H1 (cell line): ENCODE measurements at places on chromosomes 5 and 9. TPM values are rescaled to one million over a fixed set of nuclear protein-coding genes. Genes with fewer than 3 reads are reported as not detected.

ASS1 gene
- 296 and 298 TPM in 2 replicates for polyA plus RNA-seq

ZNF883 gene
- 4.5 and 6.1 TPM in 2 replicates for polyA plus RNA-seq

PLK2 gene
- polyA plus RNA-seq, result 5.8 and 10.8 TPM in 2 replicates

GLRA1 gene
- polyA plus RNA-seq, result not detected in 2 replicates

C5orf58 gene
- polyA plus RNA-seq, result 0.17 and 0.24 TPM in 2 replicates

PCDHA1 gene
- 0.23 and 0.52 TPM in 2 replicates for polyA plus RNA-seq

PIP5K1B gene
- polyA plus RNA-seq, result 2.2 and 4.7 TPM in 2 replicates

- H3K27me3 ChIP-seq, result no peaks in the 10 kb centered on the region
- no peak overlapping the region for H3K4me3 ChIP-seq
- no peaks in the 10 kb centered on the region for H3K4me1 ChIP-seq
- no peak overlapping the region for H3K27ac ChIP-seq
These were observed 63.5 kb downstream of the SPATA31D1 start for GRCh38 chr9:82052081-82052480.

- H3K36me3 ChIP-seq, result no peaks in the 10 kb centered on the region
- H3K27me3 ChIP-seq, result no peaks in the 10 kb centered on the region
- DNase-seq, result no peak
- H3K4me3 ChIP-seq, result no peak overlapping the region; the same call in 1 of the 2 replicates
- H3K27ac ChIP-seq, result no peak overlapping the region
These were observed 16.9 kb downstream of the CAMSAP1 start for GRCh38 chr9:135890190-135891026.

DNA sequence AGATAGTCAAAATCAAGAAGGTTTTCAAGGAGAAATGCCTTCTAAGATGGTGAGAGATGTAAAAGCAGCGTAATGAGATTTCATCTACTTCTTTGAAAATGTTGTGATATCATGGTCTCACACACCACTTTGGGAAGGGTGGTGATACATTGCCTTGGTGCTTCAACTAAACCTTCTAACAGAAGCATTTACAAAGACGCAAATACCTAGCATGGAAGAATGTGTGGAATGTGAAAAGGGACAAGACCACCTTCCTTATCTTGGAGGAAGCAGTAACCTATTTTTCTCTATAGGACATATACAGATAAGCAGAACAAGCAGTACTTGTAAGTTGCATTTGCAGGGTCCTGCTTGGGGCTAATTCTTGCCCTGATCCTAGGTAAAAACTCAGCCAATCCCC is 38.8 kb downstream of the PCA3 start:
- peaks cover 5% of the 10 kb centered on the region; the same call in 1 of the 2 replicates for H3K4me1 ChIP-seq
- H3K27ac ChIP-seq, result no peak overlapping the region
- H3K36me3 ChIP-seq, result no peaks in the 10 kb centered on the region

- H3K4me3 ChIP-seq, result peak overlapping the region; percentile 98
- no peak overlapping the region for H3K27ac ChIP-seq
- no peak for DNase-seq
- H3K36me3 ChIP-seq, result peaks cover 5% of the 10 kb centered on the region; the same call in 1 of the 2 replicates
- peaks cover 3% of the 10 kb centered on the region for H3K4me1 ChIP-seq
These were observed 364 bp upstream of the SFXN1 start for GRCh38 chr5:175478008-175478383.

DNA sequence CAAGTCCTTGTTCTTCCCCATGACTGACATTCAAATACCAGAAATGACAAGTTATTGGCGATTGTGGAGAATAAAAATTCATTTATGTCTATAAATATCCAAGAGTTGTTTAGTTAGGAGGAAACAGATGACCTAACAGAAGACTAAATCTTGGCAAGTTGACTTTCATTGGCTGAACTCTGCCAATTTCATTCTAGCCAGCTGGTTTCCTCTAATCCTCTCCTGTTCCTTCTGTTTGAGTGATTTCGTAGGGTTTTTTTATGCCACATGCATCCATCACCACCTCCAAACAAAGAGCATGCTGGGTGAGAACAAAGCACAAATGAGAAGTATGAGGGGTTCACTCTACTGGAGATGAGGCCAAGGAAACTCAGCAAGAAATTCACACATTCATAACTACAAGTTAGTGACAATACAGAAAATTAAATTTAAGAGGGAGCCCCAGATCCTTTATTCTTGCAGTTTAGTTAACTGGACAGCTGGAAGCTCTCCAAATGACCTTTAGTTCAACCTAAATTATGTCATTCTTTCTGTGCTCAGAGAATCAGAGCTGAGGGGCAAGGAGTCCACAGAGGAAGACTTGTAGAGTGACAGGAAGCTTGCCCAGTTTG is 932.0 kb downstream of the TLE4 start:
- no peaks in the 10 kb centered on the region for H3K4me1 ChIP-seq
- H3K4me3 ChIP-seq, result no peak overlapping the region
- no peaks in the 10 kb centered on the region for H3K27me3 ChIP-seq
- no peak overlapping the region for H3K27ac ChIP-seq
- DNase-seq, result no peak

GRCh38 chr5:87400305-87400899 is 12.3 kb downstream of the CCNH start:
- no peak overlapping the region for H3K27ac ChIP-seq
- H3K36me3 ChIP-seq, result peaks cover 61% of the 10 kb centered on the region
- H3K4me3 ChIP-seq, result no peak overlapping the region
- DNase-seq, result no peak
- no peaks in the 10 kb centered on the region for H3K27me3 ChIP-seq
- no peaks in the 10 kb centered on the region for H3K4me1 ChIP-seq

- no peaks in the 10 kb centered on the region for H3K4me1 ChIP-seq
- no peak overlapping the region for H3K27ac ChIP-seq
- no peak for DNase-seq
- H3K4me3 ChIP-seq, result no peak overlapping the region
- no peaks in the 10 kb centered on the region for H3K36me3 ChIP-seq
These were observed 33.8 kb downstream of the RNF145 start for GRCh38 chr5:159175547-159175946.

DNA sequence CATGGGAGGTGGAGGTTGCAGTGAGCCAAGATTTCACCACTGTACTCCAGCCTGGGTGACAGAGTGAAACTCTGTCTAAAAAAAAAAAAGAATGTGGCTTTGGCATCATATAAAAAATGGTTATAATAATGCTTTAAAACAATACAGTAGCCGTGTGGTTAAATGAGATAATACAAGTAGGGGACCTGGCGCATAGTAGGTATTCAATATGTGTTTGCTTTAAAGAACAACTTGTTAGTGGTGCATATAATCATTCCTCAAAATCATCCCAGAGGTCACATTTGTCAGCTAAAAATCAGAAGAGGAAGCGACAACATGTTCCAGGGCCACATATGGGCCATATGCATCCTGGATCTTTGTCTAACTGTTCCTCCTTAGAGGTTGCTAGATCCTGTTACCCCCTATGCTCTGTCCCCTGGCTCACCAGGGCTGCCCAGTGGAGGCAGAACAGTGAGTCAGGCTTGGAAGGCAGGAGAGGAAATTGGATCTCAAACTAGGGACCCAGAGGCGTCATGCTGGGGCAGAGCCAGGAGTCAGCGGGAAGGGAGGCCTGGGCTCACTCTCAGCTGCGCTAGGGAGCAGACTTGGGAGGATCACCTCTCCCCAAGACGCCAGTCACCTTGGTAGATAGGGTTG is 27.7 kb downstream of the LHX6 start:
- H3K27me3 ChIP-seq, result no peaks in the 10 kb centered on the region; the same call in 1 of the 2 replicates
- H3K36me3 ChIP-seq, result no peaks in the 10 kb centered on the region
- no peak for DNase-seq
- H3K4me1 ChIP-seq, result no peaks in the 10 kb centered on the region

GRCh38 chr5:6228257-6229250 is 149.8 kb downstream of the MED10 start:
- no peaks in the 10 kb centered on the region for H3K27me3 ChIP-seq
- H3K27ac ChIP-seq, result no peak overlapping the region
- H3K4me3 ChIP-seq, result no peak overlapping the region
- H3K4me1 ChIP-seq, result no peaks in the 10 kb centered on the region

GRCh38 chr9:130713286-130713960 is 19.8 kb downstream of the EXOSC2 start:
- H3K27me3 ChIP-seq, result no peaks in the 10 kb centered on the region
- H3K4me3 ChIP-seq, result peak overlapping the region; percentile 68

GRCh38 chr9:121184463-121184862 is 17.2 kb downstream of the RAB14 start:
- no peaks in the 10 kb centered on the region for H3K4me1 ChIP-seq
- DNase-seq, result no peak
- H3K27me3 ChIP-seq, result no peaks in the 10 kb centered on the region
- H3K36me3 ChIP-seq, result peaks cover 6% of the 10 kb centered on the region; the same call in 1 of the 2 replicates
- H3K4me3 ChIP-seq, result no peak overlapping the region

- no peaks in the 10 kb centered on the region for H3K4me1 ChIP-seq
- no peak for DNase-seq
- H3K4me3 ChIP-seq, result no peak overlapping the region
- H3K36me3 ChIP-seq, result no peaks in the 10 kb centered on the region
- no peaks in the 10 kb centered on the region for H3K27me3 ChIP-seq
- no peak overlapping the region for H3K27ac ChIP-seq
These were observed 462.2 kb upstream of the PTGER4 start for GRCh38 chr5:40217553-40217952.

DNA sequence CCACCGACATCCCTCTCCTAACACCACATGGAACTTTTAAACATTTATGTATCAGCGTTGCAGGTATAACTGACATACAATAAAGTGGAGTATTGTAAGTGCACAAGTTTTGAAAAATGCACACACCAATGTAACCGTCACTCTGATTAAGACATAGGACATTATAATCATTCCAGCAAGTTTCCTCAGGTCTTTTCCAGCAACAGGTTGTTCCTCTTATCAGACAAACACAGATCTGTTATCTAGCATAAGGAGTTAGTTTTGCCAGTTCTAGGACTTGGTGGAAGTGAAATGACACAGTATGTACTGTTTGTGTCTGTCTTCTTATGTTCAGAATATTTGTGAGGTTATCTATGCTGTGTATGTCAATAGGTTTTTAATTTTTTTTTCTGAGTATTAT is 69.5 kb upstream of the TRPC7 start:
- no peaks in the 10 kb centered on the region for H3K4me1 ChIP-seq
- no peak overlapping the region for H3K27ac ChIP-seq
- no peak overlapping the region for H3K4me3 ChIP-seq
- H3K36me3 ChIP-seq, result no peaks in the 10 kb centered on the region

GRCh38 chr5:110753600-110753999 is 14.8 kb downstream of the SLC25A46 start:
- peaks cover 6% of the 10 kb centered on the region for H3K36me3 ChIP-seq
- H3K27me3 ChIP-seq, result no peaks in the 10 kb centered on the region
- H3K4me3 ChIP-seq, result no peak overlapping the region
- H3K27ac ChIP-seq, result no peak overlapping the region
- DNase-seq, result no peak
- no peaks in the 10 kb centered on the region for H3K4me1 ChIP-seq

- DNase-seq, result no peak
- H3K4me1 ChIP-seq, result no peaks in the 10 kb centered on the region
- H3K4me3 ChIP-seq, result no peak overlapping the region
- H3K27me3 ChIP-seq, result no peaks in the 10 kb centered on the region
- no peaks in the 10 kb centered on the region for H3K36me3 ChIP-seq
These were observed 14.2 kb upstream of the PPP1R2B start for GRCh38 chr5:156835905-156836304.

DNA sequence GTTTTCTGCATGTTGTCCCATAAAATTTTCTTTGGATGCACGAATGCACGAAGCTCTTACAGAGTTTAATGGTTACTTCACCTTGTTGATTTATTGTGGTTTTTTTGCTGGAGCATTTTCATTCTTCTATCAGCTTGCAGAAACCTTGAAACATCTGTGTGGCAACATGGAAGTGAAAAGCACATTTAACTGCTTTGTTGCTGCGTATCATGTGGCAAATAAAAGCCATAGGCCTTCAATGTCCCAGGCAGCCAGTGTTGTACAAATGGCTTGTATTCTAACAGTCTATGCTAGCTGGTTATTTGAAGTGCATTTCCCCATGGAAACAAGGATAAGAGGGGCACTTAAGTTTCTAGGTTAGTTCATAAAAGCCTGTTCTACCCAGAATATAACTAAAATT is 42.5 kb upstream of the RASGRF2 start:
- no peak for DNase-seq
- H3K27ac ChIP-seq, result no peak overlapping the region
- no peaks in the 10 kb centered on the region for H3K4me1 ChIP-seq
- no peak overlapping the region for H3K4me3 ChIP-seq
- no peaks in the 10 kb centered on the region for H3K27me3 ChIP-seq

DNA sequence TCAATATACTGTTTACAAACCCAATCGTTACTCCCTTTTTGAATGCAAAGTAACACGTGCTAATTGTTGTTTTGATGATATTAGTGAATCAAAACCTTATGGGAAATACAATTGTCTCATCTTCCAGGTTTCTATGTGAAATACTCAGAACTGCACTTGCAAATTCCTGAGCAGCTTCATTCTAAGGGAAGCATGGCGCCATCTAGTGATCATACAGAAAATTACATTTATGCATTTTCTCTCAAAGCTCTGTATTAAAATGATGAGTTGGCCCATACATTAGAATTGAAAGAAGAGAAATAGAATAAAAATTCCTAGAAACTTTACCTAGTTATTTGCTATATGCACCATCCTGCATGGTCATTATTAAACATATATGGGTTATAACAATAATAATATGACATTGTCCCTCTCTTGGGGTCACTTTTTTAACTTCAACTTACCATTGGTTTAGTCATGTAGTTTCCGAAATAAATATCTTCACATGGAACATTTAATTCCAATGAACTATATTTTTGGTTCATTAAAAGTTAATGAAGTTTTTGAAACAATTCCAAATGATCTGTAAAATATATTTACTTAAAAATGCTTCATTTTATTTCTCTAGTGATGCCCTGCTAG is 220.0 kb downstream of the PDE4D start:
- no peaks in the 10 kb centered on the region for H3K4me1 ChIP-seq
- no peak overlapping the region for H3K4me3 ChIP-seq
- DNase-seq, result no peak
- H3K36me3 ChIP-seq, result no peaks in the 10 kb centered on the region
- no peaks in the 10 kb centered on the region for H3K27me3 ChIP-seq

DNA sequence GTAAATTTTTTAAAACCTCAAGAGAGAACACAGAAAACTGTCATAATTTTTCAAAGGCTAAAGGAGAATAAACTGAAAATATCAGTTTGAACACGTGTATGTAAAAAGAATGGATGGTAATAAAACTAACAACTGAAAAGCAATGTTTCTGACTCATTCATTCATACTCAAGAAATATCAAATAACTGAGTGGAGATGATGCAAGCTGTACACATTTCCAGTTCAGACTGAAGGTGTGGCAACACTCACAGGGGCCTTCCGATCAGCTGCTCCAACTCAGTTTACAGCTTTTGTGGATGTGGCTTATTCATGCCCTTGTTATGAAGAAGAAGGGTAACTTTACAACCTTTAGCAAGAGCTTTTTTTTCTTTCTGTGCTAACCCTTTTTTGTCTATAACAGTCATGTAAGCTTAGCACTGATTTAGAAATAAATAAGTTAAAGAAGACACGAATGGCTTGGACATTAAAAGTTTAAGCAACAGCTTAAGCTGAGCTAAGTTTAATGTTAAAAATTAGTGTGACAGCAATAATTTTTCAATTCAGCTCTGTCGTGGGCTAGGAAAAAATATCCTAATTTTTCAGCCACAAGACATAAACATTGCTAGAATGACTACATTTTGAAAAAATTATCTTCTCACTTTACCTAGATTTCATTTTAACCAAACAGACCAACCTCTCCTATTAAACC is 453.5 kb downstream of the RAB3C start:
- H3K4me3 ChIP-seq, result no peak overlapping the region
- DNase-seq, result no peak
- peaks cover 28% of the 10 kb centered on the region for H3K27me3 ChIP-seq
- no peaks in the 10 kb centered on the region for H3K4me1 ChIP-seq
- no peaks in the 10 kb centered on the region for H3K36me3 ChIP-seq
